ENCODE measurements at places on chromosomes 1 and 21.

- no peak for DNase-seq
These were observed 38.2 kb upstream of the WASF2 start for GRCh38 chr1:27527890-27528817.

- no peak for DNase-seq
These were observed 17.7 kb downstream of the IVL start for GRCh38 chr1:152926091-152926490.

GRCh38 chr1:150151291-150152181, 1.8 kb downstream of the PLEKHO1 start:
- no peak for DNase-seq

GRCh38 chr1:67228791-67229190, 62.5 kb downstream of the IL23R start:
- no peak for DNase-seq

GRCh38 chr21:39840373-39841097, 26.7 kb upstream of the PCP4 start:
- DNase-seq, result no peak

GRCh38 chr1:151156515-151156819, at the start of gene TNFAIP8L2:
TNFAIP8L2 (plus strand) TSS chr1:151156649; CDS start chr1:151158698, 2,049 bp downstream.
- no peak for DNase-seq

DNA sequence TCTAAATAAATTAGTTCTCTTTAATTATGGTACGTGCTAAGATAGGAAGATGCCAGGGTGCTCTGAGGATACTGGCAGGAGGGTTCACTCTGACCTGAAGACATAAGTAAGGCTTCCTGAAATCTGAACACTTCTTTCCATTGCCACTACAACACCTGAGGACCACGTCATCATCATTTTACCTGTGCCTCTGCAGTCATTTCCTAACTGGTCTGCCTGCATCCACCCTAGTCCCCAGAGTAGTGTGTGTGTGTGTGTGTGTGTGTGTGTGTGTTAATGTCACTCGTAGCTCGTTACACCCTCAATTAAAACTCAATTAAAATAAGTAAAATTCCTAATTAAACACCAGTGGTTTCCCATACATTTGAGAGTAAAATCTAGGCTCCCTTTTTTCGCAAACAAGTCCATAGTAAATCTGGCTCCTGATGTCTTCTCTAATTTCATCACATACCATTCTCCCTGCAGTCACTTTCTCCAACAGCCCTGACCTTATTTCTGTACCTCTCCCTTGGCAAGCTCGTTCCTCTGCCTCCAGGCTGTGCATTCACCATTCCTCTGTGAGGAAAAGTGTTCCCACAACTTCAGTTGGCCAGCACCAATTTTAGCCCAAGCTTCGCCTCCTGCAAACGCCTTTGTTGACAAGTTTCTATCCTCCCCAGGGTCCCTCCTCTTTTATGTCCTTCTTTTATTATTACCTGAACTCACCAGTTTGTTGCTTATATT, 8.7 kb downstream of the IL12RB2 start:
- DNase-seq, result no peak

All from D721Med (cell line).